Fibroblast of lung (primary cell): ENCODE measurements at places on chromosomes 1 and 21. TPM values are rescaled to one million over a fixed set of nuclear protein-coding genes. Genes with fewer than 3 reads are reported as not detected.

Gene APOBEC4
- not detected in 2 replicates for total RNA-seq

GRCh38 chr1:45340816-45341466 is 701 bp upstream of the MUTYH start:
- no peak for DNase-seq

GRCh38 chr1:200670242-200671118 is 773 bp upstream of the DDX59 start:
- DNase-seq: peak; percentile 73

- DNase-seq: no peak
Measured at GRCh38 chr1:189941922-189942321, 535.7 kb downstream of the BRINP3 start.

DNA sequence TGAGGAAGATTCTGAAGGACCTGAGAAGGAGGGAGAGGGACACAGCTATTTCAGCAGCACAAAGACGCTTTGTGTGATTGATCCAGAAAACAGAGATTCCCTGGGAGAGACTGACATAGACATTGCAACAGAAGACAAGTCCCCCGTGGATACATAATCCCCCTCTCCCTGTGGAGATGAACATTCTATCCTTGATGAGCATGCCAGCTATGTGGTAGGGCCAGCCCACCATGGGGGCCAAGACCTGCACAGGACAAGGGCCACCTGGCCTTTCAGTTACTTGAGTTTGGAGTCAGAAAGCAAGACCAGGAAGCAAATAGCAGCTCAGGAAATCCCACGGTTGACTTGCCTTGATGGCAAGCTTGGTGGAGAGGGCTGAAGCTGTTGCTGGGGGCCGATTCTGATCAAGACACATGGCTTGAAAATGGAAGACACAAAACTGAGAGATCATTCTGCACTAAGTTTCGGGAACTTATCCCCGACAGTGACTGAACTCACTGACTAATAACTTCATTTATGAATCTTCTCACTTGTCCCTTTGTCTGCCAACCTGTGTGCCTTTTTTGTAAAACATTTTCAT is 161.3 kb upstream of the SGIP1 start:
- DNase-seq: no peak

Gene OR14K1
- not detected in 2 replicates for total RNA-seq

GRCh38 chr1:177600321-177600720 is 369.5 kb downstream of the SEC16B start:
- DNase-seq: no peak

Gene OR2T2
- not detected in 2 replicates for total RNA-seq

Gene CNR2
- not detected in 2 replicates for total RNA-seq

DNA sequence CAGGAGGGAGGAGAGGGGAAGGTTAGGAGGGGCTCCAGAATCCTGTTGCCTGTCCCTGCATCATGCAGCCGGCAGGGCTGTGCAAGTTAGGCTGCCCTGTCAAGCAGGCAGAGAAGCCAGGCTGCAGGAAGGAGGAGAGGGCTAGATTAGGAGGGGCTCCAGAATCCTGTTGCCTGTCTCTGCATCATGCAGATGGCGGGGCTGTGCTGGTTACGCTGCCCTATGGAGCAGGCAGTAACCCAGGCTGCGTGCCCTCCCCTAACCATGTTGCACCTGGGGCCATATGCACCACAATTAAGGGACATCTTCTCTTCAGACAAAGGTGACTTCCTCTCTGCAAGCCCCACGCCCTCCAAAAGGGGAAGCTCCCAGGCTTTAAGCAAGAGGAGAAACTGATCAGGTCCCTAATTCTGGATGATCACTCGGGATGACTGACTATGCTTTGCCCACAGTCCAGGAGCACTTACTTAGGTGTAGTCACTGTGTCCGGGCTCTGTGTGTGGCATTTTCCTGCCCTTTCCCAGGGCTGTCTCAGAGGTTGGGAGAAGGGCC is 457.4 kb downstream of the SETD4 start:
- no peak for DNase-seq

DNA sequence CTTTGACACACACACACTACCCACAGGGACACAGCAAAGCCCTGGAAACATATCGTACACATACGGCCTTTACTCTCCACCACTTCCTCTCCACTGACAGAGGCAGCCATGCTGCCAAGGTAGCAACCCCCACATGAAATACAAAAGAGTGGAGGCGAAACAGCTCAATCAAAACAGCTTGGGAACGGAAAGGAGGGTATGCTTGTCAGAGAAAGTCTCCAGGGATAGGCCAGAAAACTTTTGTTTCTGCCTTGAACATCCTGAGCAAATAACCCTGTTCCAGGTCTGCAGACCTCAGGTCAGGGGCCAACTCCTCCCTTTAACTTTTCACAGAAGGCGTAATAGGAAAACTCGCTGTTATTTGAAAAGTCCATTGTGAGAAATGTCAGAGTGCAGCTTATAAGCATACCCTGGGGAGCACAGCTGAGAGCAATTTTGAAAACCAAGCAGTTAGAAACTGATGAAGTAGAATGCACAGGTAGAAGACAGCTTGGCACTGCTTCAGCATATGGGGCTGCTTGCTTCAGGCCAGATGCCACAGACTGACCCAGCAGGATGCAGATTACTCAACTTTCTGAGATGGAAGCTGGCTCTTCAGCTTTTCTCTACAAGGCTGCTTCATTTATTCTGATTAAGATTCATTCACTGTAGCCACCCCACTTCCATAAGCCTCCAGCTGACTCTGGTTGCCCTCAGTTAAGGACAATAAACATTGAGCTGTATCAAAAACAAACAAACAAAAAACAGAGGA is 18.0 kb downstream of the KIAA0319L start:
- no peak for DNase-seq
